Esophagus squamous epithelium (tissue), 5 donors: ENCODE measurements at places on chromosomes 6 and 20.

DNA sequence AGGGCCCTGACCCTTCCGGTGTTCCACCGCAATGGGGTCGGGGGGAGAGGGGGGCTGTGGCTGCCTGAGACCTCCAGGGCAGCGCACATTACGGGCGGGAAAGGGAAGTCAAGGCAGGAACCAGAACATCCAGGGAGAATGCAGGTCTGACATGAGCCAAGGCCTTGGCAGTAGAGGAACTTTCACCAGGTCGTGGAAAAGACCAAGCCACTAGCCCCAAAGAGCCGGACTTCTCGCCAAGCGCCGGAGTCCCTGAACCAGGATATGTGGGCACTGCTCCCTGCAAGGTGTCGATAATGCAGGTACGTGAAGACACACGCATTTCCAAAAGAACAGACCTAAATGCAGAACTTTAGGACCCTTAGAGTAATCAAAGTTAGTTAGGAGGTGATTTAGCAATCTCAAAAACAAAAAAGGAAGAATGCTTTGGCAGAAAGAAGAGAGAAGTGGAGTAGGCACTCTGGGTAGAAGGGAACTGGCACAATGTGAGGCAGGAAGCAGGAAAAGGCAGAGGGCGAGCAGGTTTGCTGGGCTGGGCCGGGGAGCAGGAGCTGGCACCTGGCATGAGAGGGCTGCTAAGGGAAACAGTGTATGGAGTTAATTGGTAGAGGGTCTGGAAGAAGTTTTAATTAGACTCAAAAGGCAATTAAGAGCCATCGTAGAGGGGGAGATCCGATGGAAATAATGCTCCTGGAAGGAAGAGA is 14.3 kb downstream of the POU3F2 start:
- DNase-seq = no peak

DNA sequence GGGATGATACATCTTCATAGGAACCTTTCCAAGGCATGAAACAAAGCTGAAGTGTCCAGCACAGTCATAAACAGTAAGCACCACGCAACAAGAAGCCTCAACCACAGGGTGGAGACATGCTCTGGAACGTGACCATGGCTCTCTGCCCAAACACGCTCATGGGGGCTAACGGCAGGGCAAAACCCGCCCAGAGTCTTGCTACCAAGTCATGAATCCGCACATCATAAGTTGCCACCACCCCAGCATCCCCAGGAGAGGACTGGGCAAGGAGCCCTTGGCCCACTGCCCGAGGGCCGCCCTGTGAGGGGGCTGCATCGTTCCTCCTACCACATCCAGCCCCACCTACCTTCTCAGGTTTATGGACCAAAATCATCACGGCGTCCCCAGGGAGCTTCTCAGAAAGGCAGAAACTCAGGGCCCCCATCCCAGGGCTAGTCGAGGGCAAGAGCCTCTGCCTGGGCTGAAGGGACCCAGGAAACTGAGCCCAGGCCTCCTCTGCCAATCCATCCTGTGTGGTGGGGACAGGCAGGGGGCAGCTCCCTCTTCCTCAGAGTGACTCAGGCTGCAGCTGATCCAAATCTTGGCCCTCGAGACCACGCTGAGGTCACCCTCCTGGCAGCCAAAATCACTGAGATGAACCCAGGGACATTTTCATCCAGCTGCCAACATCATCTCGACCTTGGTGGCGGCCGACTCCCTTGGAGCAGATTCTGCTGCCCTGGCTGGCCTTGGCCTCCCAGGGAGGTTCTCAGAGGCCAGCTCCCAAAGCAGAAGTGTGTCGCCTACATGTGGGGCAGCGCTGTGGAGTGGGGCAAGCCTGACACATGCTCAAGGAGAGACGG is 42.6 kb downstream of the BMP7 start:
- DNase-seq = no peak

GRCh38 chr6:163296835-163297519 is 117.5 kb upstream of the QKI start:
- DNase-seq = no peak

- DNase-seq = no peak
Observed at GRCh38 chr6:318243-318890, 26.1 kb downstream of the DUSP22 start.

GRCh38 chr6:108027594-108027993 is 46.9 kb downstream of the OSTM1 start:
- DNase-seq = no peak

GRCh38 chr6:6217855-6218758 is 102.4 kb downstream of the F13A1 start:
- no peak for DNase-seq

- no peak for DNase-seq
Observed at GRCh38 chr6:435441-436307, 44.1 kb downstream of the IRF4 start.

DNA sequence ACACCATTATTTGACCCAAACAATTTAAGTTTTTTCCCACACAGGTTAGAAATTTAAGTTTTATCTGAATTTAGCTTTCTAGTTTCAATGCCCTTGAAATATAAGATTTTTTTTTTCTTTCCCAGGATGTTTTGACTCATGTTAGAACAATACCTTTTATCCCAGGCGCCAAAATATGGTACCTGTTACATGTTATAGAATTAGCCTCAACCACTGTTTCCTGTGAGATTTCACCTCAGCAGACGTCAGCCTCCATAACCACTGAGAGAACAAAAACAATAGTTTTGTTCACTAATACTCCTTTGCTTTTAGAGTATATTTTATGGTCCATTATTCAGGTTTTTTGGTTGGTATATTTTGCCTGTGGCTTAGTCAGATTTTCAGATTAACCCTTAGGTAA is 302.9 kb downstream of the CDKAL1 start:
- DNase-seq = no peak

DNA sequence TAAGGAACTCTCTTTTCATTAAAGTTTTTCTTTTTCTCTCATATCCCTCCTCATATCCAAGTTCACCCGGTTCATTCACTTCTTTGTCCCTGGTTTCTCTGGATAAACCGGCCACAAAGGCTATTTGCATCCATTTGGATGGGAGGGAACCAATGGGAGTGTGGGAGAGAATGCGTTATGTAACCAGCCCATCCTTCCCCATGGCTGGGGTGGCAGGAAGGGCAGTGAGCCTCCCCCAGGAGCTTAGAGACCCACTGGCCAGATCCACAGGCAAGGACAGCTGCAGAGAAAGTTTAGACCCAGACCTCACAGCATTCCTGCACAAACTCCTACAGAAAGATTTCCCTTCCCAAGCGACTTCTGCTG is 10.7 kb downstream of the CASS4 start:
- DNase-seq = no peak

DNA sequence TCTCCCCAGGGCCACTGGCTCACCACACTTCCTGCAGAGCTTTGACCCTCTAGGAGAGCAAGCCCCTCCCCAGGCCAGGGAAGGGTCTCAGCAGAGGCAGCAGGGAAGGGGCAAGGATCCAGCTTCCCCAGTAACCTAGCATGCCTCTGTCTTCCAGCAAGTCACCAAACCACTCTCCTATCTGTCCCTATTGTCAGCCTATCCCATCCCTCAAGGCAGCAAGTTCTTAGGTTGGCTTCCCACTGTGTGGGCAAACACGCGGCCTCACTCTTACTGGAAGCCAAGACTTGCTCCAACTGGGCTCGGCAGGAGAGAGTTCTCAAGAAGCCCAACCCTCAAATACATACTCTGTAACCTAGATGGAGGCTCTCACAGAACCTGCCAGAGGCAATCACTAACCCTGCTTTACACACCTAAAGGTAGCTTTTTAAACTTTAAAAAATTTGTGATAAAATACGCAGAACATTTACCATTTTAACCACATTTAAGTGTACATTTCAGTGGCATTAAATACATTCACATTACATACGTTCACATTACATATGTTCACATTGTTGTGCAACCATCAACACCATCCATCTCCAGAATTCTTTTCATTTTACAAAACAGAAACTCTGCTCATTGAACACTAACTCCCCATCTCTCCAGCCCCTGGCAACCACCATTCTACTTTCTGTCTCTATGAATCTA is 58.5 kb downstream of the MRPL14 start:
- no peak for DNase-seq

GRCh38 chr20:41746635-41747034 is 128.5 kb upstream of the CHD6 start:
- no peak for DNase-seq

DNA sequence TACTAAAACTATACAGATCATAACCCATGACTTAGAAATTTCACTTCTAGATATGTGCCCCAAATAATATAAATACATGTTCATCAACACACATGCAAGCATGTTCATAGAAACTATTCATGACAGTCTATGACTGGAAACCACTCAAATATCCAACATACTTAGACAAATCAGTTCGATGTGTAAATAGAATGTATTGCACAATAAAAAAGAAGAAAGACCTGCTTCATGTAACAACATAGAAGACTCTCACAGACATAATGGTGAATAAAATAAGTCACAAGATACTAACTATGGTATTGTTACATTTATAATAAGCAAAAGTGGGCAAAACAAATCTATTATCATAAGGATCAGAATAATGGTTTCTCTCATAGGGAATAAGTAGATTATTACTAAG is 163.5 kb upstream of the THBS2 start:
- no peak for DNase-seq

- DNase-seq = no peak
Observed at GRCh38 chr6:22372922-22373321, 76.1 kb upstream of the PRL start.

GRCh38 chr20:44897133-44897532 is 11.6 kb downstream of the YWHAB start:
- no peak for DNase-seq

DNA sequence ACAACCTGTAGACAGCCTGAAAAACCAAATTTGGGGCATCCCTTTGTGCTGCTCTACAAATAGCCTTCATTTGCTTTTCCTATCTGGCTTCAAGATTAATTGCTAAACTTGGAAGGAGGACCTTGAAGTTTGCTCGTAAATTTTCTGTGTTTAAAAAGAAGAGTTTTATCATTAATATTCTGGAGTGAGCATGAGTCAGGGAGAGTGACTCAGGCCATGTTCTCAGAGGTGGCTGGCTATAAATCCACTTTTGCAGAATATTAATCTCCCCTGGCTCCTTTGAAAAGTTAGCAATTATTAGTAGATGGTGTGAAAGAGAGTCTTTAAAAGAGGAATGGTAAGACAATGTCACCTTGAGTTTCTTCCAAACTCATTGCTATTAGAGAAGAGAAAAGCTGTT is 91.0 kb downstream of the ANKEF1 start:
- DNase-seq = no peak

- DNase-seq = no peak
Observed at GRCh38 chr6:23951691-23952090, 174.3 kb upstream of the NRSN1 start.

DNA sequence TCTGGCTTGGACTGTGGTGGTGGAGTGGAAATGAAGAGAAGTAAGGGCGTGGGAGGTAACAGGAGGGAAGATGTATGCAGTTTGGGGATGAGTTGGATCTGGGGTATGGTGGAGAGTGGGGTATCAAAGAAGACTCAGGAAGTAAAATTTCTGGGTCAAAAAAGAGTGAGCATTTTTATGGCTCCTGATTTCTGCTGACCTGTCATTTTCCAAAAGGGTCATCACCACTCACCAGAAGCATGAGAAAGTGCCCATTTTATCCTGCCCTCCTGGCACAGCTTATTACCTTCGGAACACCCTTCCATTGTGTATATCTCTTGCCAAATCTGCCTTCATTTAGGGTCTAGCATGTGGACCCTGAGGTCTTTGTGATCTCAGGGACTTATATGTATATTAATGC is 17.3 kb downstream of the TOX2 start:
- DNase-seq = no peak

DNA sequence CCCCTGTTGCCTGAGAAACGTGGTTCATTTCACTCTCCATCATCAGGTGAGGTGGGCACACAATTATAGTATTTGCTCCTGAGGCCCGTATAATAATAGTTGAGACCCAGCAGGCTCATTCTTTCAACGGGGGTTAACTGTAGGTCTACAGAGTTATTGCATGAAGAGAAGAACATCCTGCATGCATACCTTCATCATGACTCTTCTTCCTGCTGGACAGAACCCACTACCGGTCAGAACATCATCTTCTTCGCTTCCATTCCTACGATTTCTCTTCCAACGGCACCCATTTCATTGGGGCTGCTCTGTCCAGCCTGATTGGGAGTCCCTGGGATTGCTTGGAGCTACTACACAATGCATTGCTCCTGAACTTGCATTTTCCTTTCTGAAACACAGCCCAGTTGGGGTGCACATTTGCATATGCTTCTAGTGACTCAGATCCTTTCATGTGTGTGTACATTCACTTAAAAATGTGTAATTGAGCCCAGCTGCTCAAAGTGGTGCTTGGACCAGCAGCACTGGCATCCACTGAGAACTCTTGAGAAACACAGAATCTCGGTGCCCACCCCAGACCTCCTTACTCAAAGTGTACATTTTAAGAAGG is 57.4 kb downstream of the SLC24A3 start:
- no peak for DNase-seq

GRCh38 chr6:40499215-40499614 is 87.9 kb downstream of the LRFN2 start:
- DNase-seq = no peak

- no peak for DNase-seq
Observed at GRCh38 chr20:38840894-38841470, 35.5 kb downstream of the PPP1R16B start.

- DNase-seq = no peak
Observed at GRCh38 chr6:53033764-53034163, 31.4 kb upstream of the FBXO9 start.

DNA sequence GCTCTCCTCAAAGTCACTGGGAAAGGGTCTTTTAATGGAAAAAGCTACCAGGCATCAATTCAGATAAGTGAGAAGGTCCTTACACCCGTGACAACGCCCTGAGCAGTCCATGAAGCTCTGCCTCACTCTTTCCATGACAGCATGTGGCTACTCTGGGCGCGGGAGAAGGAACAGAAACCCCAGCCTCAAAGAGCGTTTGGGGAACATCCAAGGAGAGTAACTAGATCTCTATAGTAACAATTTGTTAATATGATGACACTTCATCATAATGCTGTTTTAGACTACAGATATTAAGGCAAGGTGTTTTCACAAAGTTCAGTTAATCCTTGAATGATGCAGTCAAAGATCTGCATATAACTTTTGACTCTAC is 55.2 kb downstream of the KIF6 start:
- no peak for DNase-seq

DNA sequence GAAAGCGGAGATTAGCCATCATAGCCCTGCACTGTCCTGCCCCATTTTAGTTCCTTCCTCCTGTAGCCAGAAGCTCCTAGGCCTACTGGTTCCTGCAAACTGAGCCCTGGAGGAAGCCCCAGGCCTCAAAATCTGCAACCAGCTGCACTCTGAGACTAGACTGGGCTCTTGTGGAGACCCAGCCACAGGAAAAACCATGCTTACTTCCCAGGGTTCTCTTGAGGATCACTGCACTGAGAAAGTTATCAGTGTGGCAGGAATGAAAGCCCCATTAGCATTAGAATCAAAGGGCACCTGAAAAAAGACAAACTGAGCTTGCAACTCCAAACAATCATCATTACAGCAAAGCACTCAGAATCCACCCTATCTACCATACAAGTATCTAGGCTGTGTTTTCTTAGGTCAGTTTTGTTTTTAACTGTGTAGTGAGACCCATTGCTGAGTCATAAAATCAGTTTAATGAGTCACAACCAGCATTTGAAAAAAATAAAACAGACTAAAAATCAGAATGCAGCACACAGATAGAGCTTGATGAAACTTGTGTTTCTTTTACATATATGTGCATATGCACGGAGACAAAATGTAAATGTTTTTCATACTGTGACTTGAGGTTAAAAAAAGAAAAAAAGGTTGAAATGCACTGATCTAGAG is 91.0 kb downstream of the UNC5CL start:
- DNase-seq = no peak

GRCh38 chr20:63500902-63501817 is 2.3 kb upstream of the EEF1A2 start:
- no peak for DNase-seq
